Suppressor macrophage treated with lipopolysaccharide for 1 hour (primary cell): ENCODE measurements at places on chromosomes 7 and 10.
A peak's percentile ranks its signal among the peaks of the same experiment; 100 is the strongest.

DNA sequence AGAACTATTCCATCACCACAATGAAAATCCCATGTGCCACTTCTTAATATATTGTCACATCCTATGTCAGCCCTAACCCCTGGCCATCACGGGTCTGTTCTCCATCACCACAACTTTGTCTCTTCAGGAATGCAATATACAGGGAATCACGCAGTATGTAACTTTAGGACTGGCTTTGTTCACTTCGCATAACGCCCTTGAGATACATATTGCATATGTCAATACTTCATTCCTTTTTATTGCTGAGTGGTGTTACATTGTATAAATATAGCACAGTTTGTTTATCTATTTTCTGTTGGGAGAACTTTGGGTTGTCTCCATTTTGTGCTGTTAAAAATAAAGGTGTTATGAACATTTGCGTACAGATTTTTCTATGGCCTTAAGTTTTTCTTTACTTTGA lies 195.4 kb upstream of the ZMIZ1 start:
- DNase-seq = no peak

- no peak for DNase-seq
Observed at GRCh38 chr7:155869784-155870076, 57.5 kb upstream of the SHH start.

DNA sequence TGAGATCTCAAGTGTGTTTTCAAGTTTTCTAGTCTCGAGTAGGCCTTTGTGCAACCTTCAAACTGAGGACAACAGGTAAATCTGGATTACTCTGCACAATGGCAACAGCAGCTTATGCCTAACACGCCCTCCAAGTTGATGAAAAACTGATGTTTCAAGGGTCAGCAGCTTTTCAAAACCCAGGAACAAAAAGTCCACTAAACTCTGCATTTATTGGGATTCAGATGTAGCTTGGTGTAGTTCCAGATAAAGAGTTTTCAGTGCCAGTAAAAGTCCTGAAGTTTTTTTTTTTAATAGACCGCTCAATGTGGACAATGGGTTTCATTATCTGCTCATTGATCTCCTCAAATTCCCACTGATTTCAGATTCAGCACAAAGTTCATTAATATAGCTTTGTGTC lies 259.3 kb downstream of the GLI3 start:
- no peak for DNase-seq

DNA sequence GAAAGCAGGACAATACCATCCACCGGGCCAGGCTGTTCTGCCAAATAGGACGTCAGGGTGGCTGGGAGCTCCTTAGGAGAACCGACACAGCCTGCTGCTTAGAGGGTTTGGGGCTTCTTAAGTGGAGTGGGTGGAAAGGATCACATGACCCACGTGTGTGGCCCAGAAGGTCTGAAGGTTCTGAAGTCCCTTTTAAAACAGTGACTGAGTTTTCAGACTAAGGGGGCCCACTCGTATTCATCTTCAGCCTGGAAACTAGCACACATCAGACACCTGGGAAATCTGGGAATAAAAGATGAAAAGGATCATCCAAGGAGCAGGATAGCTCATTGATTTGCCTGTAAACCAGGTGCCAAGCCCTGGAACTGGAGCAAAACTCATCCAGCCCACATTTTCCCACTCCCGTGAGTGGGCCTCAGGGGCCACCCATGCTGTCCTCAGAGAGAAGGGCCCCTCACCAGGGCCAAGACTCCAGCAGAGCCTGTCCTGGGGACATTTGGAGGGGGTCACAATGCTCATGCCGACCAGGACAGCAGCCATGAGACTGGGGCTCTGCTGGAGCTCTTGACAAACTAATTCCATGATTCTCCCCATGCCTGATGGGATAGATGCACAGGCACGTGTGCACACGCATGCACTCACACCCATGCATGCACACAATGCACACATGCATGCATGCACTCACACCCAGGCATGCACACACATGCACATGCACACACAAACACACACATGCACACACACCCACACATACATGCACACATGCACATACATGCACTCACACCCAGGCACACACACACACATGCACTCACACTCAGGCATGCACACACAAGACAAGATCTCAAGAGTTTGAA lies 168.8 kb upstream of the PPP2R2D start:
- DNase-seq = no peak

DNA sequence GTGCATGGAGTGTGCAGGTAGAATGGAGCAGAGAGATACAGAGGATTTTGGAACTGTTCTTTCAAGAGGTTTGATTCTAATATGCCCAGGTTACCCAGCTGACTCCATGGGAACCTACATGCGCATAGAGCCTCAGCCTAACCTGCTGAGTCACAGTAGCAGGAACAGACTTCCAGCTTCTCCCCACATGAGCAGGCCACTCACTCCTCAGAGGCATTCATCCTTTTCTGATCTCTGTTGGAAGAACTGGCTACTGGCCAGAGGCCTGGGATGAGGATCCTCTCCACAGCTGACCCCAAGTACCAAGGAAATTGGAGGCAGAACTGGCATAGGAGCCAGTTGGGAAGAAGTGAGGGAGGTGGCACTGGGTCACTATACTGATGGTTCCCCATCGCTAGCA lies 17.9 kb upstream of the CCSER2 start:
- peak; percentile 32 for DNase-seq

DNA sequence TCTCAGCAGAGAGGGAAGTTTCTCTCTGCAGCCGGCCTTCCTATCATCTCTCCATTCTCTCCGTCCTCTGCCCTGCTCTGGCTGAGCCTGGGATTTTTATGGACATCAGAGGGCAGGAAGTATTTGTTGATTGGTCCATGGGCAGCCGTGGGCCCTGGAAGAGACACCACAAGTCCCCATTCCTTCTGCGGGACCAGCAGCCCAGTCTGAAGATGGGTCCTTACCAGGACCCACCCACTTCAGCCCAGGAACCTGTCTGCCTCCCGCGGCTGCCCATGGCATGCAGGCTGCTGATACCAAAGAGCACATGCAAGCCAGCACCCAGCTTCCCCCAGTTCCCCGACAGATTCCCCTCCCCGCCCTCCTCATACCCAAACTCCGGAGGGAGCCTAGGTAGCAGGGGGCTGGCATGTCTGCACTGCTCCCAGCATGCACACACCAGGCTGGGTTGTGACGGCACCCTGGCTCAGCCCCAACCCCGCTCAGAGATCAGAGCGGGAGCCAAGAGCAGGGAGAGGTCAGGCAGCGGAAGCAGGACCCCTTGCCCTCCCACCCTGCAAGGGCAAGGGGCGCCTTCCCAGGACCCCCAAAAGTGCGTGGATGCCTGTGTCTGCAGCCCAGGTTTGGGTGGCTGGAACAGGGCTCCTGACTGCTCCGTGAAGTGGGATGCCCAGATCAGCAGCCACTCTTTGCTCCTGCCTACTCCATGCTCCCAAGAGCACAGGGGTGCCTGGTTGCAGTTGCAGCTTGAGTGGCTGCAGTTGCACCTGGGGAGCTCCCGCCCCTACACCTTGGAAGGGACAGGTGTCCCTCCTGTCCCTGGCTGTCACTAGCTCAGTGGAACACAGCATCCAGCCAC lies 538.6 kb upstream of the POT1 start:
- no peak for DNase-seq

GRCh38 chr7:69564454-69565417 lies 33.5 kb upstream of the AUTS2 start:
- no peak for DNase-seq

GRCh38 chr10:628386-629045 lies 61.0 kb downstream of the DIP2C start:
- no peak for DNase-seq

DNA sequence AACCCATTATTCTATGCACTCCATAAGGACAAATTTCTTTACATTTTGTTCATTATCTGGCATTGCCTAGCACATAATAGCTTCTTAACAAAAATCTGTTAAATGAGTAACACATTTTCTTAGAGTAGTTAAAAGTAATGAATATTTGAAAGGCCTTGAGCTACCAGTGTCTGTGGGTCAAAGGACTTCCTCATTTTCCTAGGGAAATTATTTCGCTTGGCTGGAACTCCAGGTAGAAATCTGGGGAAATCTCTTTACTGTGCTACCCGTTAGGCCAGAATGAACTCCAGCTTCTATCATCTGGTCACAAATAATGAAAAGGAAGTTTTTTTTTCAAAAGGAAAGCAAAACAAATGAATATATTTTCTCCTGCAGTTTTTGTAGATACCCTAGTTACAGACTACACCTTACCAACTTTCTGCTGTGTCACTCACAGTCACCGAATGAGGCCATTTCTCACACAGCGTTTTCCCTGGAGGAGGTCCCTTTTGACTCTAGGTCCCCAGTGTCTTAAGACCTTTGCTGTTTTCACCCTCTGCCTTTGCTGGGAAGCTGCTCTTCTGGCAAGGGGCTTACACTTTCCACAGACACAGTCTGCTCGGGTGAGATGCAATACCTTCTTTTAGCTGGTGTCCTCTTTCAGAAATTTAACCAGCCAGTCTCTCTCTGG lies 1.6 kb downstream of the SAMD9L start:
- DNase-seq = peak; percentile 70

GRCh38 chr10:132175907-132176581 lies 10.7 kb upstream of the DPYSL4 start:
- DNase-seq = no peak

DNA sequence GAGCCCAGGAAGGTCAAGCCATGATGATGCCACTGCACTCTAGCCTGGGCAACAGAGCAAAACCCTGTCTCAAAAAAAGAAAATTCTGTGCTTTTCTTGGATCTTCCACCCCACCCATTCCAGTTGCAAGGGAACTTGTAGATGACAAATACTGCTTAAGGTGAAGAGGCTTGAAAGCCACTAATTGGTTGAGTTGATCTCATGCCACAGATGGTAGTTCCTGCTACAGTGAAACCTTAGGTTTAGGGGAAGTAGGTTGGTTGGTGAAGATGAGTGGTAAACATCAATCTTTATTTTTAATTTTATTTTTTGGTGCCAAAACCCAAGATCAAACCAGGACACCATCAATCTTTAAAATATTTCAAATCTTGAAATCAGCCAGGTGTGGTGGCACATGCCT lies 2.9 kb upstream of the GDI2 start:
- DNase-seq = no peak

DNA sequence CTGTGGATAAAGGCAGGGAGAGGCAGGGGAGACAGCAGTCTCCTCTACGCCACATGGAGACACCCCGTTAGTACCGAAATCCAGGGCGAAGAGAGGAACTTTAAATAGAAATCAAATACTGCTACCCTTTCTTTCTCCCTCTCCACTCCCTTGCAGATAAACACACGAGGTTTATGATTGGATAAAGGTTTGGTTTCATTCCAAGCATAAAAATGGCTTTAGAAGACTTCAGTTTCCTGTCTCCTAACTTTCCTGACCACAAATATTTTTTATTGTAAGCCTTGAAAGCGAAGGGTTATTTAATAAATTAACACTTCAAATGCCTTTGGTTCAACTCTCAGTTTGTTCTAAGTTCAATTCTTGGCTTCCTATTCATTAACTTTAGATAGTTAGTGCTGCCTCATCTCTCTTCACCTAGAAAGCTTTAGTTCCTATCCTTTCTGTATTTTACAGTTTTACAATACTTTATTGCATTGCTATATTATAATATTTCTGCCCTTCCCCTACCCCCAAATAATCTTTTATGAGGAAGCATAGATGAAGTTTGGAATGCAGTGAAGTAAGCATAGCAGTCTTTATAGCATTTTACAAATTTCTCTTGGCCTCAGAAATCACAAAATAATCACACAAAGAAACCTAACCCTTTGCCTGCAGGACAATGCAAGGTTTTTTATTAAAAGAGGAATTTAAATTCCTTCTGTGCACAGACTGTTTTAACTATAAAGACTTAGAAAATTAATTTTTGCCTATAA lies 31.5 kb upstream of the ARID5B start:
- DNase-seq = no peak

- DNase-seq = peak; percentile 27
Observed at GRCh38 chr10:71981015-71981875, 17.1 kb downstream of the CHST3 start.
